Tracheal epithelial cell (primary cell): ENCODE measurements at places on chromosomes 16 and 17. TPM values are rescaled to one million over a fixed set of nuclear protein-coding genes. Genes with fewer than 3 reads are reported as not detected.

TOX3 gene
- total RNA-seq, result 0.24 TPM in 1 of 2 replicates, not detected in the other

KRT23 gene
- total RNA-seq, result 7.2 and 148 TPM in 2 replicates

GAS2L2 gene
- total RNA-seq, result 0.24 TPM in 1 of 2 replicates, not detected in the other

NPIPB12 gene
- total RNA-seq, result 8.2 and 20.5 TPM in 2 replicates

ABCA3 gene
- 0.43 and 3.9 TPM in 2 replicates for total RNA-seq

C16orf74 gene
- 100 and 109 TPM in 2 replicates for total RNA-seq

CCDC137 gene
- total RNA-seq, result 5.8 and 8.7 TPM in 2 replicates

MCRIP2 gene
- total RNA-seq, result 55.4 and 57.3 TPM in 2 replicates

ULK2 gene
- 18.1 and 29.0 TPM in 2 replicates for total RNA-seq
